ENCODE measurements at places on chromosomes 1 and 21.

GRCh38 chr1:192732787-192733186 is 76.1 kb upstream of the RGS2 start:
- no peak for DNase-seq

GRCh38 chr1:38586993-38587646 is 272.5 kb downstream of the RRAGC start:
- no peak for DNase-seq

- no peak for DNase-seq
Observed at GRCh38 chr1:235151033-235151432, 10.0 kb downstream of the RBM34 start.

GRCh38 chr1:6448749-6449631 is 17.0 kb downstream of the TNFRSF25 start:
- DNase-seq: no peak

GRCh38 chr21:34498623-34499022 is 13.4 kb downstream of the KCNE1 start:
- DNase-seq: no peak

DNA sequence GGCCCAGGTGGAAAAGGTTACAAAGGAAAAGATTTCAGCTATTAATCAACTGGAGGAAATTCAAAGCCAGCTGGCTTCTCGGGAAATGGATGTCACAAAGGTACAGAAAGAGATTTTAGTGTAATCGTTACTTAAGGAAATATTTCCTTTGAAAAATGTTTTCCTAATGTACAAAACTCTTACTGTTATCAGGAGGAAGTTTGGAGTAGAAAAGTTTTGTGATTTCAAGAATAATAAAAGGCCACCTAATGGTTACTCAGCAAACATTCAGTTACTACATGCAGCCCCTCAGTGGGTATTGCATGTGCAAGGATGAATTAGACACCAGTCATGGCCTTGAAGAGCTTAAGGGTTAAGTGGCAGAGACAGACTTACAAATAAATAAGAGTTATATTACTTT is 85.2 kb downstream of the SDCCAG8 start:
- DNase-seq: no peak

DNA sequence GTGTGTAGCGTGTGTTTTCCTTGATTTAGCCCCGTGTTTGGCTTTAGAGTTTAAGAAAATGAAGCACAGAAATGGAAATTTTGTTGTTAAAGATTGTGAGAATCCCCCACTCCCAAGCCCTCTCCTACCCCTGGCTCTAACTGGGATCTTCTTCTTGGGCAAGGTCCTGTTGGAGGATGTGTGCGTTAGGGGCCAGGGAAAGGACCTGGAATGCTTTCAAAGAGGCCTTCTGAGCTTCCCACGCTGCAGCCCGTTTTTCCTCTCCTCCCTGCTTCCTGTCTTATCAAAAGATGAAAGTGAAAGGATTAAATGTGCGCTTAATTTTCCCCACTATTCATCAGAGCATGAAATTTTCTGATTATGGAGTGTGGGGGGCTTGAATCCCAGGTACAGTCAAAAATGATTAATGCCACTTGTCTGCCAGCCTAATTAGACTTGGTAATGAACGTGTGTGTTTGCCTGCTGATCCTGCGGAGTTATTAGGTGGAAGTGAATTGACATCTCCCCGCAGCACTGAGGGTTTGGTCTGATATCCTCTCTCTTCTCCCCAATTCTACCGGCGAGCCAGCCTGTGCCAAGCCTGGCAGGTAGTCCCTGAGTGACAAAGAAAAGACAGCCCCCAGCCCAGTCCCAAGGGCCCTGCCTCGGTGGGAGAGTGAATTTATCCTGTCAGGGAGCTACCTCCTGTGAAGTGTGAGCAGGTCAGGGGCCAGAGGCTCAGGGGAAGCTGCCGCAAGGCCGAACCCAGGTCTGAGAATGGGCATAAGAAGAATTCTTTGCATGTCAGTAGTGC is 4.9 kb downstream of the RASSF5 start:
- no peak for DNase-seq

DNA sequence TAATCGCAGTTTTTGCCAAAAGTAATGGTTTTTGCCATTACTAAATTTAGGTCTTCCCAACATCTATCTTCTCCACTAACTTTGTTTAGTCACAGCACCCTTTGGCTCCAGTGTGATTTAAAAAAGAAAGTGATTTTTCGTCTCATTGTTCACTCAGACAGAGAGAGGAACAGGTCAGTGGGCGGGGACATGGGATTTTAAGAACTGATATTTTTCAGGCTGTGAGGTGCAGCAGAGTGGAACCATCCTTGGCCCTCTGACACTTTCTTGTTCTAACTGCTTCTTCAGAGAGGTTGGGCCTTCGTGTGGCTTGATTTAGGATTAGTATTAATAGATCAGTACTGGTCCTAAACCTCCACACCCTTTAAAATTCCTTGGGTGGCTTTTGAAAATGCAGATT is 38.8 kb downstream of the CASQ2 start:
- no peak for DNase-seq

GRCh38 chr1:89552471-89553081 is 27.9 kb downstream of the LRRC8B start:
- DNase-seq: peak; percentile 58

- no peak for DNase-seq
Observed at GRCh38 chr1:179031855-179032513, 6.3 kb downstream of the FAM20B start.

All from NCI-H2081 treated with DMSO at 0.1 percent for 48 hours (cell line).